ENCODE measurements at places on chromosomes 5 and 9.

DNA sequence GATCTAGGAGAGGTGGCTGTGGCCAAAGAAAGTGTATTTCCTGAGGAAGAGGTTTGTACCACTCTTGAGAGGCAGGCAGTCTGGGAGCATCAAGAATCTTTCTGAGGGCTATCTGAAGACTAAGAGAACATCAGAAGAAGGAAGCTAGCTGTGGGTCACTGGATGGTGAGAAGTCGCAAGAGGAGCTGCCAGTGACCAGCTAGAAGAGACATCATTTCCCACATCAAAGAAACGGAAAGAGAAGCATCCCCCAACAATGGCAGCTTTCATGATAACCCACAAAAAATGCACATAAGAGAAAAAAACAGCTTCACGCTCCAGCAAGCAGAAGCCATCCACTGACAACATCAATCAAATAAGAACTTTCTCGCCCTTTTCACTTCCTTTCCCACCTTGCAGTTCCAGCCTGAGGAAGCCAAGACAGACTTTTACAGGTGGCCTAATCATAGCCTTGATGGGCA is 25.0 kb upstream of the CEP78 start:
- DNase-seq, result no peak

DNA sequence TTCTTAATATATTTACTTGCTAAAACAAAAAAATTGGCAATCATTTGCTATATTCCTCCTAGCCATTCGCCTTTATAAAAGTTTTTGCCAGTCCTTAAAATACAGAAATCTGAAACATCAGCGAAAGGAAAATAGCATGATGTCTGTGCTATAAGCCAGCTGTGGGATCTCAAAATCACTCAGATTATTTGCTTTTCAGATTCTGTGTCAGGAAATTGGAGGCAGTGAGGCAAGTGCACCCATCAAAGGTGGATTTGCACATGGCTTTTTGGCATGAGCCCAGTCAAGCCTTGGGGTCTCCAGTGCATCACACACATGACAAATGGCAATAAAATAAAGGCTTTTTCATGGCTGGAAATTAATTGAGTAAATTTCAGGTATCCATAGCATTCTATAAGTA is 196.8 kb upstream of the DAPK1 start:
- DNase-seq, result no peak

- no peak for DNase-seq
Observed at GRCh38 chr5:100762108-100762507, 141.0 kb downstream of the ST8SIA4 start.

DNA sequence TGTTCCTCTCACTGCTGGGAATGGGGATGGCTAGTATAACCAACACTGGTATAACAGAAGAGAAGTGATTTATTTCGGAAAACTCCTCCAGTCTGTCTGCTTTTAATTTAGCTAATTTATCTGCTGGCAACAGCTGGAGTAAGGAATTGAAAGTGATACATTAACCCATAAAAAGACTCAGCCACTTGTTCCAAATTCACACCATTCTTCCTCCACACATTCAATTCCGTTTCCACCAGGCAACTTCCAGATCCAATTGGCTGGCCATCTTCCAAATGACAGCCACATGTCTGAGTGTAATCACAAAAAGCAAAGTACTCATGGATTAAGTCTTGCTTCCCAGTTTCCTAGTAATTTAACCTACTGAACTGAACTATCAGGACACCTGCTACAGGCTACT is 77.1 kb upstream of the RETREG1 start:
- DNase-seq, result no peak

GRCh38 chr5:168179192-168179593 is 112.3 kb upstream of the WWC1 start:
- DNase-seq, result peak; percentile 20

- DNase-seq, result no peak
Observed at GRCh38 chr9:7226007-7226640, 468.4 kb downstream of the KDM4C start.

DNA sequence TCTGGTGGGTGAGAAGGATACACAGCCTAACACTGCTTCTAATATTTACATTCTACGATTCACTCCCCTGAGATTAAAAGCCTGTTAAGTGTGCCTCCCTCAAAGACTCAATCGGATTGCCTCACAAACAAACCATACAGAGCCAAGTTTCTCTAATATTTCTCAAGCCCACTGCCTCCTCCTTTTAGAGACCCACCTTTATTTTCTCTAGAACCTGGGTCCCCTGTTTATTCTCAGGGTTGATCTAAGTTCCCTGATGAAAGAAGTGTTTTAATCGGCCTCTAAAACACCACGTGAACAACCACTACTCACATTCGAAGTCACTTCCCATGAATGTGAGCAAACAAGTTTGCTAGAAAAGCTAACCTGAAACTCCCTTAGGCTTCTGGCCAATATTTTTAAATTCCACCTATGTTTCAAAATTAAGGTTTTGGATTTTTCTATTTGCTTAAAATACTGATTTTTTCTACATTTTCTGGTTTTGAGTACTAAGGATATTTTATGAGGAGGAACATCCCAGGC is 76.5 kb downstream of the GLIS3 start:
- no peak for DNase-seq

DNA sequence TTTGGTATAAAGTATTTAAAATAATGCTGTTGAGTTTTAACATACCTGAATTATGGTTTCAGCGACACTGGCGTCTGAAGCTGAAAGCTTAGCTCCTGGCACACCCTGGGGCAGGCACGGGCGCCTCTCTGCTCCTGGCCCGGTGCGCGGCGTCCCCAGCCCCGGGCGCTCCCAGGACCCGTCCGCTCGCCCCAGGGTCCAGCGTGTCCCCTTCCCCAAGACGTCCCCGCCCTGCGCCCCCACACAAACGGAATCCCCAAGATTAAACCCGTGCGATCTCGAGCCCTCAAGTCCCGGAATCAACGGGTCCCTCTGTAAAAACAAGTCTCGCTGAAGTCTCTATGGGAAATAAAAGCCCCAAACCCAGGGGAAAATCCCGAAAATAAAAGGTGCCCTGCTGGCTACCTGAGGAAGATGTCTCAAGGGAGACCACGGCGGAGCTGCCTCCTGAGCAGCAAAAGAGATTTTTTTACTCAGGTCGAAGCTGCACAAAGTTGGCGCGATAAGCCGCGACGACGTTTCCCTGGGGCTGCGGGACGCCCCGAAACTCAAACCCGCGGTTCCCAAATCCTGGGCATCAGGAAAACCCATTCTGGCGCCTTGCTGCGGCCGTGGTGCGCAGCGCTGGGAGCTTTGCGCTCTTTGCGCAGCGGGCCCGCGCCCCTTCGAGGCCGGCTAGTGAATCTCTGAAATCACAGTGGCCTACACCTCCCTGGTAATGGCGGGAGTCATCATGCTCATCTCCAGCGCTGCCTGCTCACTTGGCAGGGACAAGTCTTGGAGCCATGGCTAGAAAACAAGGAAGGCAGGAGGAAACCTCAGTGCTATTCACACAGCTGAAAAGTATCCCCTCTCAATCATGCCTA is 6.3 kb upstream of the IFNA8 start:
- no peak for DNase-seq

DNA sequence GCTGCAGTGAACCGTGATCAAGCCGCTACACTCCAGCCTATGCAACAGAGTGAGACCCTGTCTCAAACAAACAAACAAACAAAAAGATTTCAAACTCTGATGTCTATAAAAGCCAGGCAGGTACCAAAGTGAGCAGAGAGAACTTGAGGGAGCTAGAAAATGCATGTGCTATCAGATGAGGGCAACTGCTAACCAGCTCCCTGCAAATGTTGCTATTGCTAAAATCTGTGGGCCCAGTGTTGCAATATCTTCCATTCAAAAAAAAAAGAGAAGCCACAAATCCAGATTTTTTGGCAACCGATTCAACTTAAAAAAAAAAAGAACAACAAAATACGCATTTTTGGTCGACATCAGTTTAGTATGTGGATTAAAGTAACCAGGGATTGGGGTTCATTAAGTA is 5.5 kb downstream of the UBE2D2 start:
- DNase-seq, result no peak

GRCh38 chr5:53631251-53631650 is 70.8 kb downstream of the NDUFS4 start:
- no peak for DNase-seq

- DNase-seq, result no peak
Observed at GRCh38 chr9:79237861-79238260, 333.9 kb upstream of the TLE4 start.

DNA sequence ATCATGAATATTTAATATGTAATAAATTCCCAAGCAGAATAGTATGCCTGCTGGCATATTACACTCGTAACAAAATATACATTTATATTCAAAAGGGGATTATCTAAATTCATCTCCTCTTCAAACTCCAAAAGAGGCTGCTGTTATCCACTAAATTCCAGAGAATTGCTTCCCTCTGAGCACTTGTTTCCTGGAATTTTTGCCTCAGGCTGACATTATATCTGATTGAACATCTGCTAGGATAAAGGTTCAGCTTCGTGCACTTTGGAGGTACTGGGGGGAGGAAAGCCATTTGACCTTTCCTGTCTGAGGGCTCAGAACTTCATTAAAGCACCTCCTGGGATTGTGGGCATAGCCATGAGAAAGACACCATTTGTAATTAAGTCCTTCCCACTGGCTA is 4.3 kb upstream of the HAPLN1 start:
- peak; percentile 64 for DNase-seq

DNA sequence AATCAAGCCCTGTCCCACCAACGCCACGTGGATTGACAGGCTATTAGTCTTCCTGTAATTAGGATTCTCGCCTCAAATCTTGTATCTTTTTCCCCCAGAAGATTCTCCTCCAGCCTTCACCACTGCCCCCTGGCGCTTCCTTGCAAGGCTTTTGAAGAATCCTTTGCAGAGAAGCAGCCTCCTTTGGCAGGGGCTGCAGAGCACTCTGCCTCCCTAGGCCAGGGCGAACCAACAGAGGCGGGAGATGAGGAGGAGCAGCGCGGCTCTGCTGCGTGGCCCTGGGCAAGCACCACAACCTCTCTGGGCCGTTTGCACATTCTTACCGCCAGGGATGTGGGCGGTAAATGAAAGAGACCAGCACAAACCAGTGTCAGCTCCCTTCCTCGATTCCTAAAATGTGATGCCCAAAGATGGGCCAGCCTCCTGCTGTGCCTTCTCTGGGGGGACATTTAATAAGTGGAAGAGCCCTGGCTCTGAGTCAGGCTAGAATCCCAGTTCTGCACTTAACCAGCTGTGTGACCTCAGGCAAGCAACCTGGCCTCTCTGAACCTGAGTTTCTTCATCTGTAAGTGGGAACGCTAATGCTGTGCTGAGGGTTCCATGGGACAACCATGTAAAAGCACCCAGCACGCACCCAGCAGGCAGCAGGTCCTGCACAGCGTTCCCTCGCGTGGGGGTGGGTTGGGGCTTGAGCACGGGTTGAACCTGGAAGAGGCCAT is 128.6 kb downstream of the KCNIP1 start:
- DNase-seq, result no peak

DNA sequence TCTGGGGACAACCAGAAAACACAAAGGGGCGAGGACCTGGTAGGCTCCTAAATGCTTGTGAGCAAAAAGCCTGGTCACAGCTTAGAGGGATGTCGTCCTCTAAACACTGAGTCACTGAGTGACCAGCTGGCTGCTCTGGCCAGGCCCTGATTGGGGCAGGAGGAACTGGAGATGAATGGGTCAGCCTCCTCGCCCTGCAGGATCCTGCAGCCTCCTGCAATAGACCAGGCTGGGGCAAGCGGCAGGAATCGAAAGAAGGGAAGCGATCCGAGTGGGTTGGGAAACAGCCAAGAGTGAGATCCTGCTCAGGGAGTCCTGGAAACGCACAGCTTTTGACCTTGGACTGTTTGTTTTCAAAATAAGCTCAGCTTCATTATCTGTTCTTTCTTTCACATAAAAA is 34.1 kb upstream of the MSX2 start:
- DNase-seq, result peak; percentile 63

DNA sequence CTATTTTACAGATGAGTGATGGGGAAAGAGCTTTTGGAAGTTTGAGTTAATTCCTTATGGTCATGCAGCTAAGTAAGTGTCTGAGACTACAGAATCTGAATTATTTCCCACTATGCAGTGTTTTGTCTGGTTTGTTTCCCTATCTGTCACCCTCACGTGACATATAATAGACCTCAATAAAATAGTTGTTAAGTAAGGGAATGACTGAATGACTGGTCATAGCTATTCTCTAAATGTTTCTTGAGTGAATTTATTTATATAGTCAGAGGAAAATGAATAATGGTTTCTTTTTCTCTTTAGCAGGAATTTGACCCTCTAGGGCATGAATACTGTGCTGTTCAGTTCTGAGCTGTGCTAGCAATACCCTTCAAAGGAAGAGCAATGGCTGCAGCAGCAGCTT is 10.3 kb downstream of the TRIM32 start:
- DNase-seq, result peak; percentile 61

GRCh38 chr9:75896193-75896592 is 5.7 kb downstream of the PCSK5 start:
- no peak for DNase-seq

- no peak for DNase-seq
Observed at GRCh38 chr9:89542401-89543021, 44.6 kb upstream of the SEMA4D start.

DNA sequence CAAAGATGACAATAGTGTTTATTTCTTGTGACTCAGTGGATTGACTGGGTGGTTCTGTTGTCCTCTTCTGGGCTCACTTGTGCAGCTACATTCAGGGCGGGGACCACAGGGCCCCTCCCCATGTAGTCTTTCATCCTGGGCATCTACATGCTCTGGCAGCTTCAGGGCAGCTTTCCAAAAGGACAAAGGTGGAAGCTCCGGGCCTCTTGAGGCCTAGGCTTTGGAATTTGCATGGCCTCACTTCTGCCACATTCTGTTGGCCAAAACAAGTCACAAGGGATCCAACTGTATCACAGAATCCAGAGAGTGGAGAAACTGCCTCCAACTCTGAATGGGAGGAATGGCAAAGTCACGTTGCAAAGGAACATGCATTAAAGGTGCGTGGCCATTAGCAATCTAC is 64.3 kb downstream of the ARHGAP26 start:
- DNase-seq, result no peak

DNA sequence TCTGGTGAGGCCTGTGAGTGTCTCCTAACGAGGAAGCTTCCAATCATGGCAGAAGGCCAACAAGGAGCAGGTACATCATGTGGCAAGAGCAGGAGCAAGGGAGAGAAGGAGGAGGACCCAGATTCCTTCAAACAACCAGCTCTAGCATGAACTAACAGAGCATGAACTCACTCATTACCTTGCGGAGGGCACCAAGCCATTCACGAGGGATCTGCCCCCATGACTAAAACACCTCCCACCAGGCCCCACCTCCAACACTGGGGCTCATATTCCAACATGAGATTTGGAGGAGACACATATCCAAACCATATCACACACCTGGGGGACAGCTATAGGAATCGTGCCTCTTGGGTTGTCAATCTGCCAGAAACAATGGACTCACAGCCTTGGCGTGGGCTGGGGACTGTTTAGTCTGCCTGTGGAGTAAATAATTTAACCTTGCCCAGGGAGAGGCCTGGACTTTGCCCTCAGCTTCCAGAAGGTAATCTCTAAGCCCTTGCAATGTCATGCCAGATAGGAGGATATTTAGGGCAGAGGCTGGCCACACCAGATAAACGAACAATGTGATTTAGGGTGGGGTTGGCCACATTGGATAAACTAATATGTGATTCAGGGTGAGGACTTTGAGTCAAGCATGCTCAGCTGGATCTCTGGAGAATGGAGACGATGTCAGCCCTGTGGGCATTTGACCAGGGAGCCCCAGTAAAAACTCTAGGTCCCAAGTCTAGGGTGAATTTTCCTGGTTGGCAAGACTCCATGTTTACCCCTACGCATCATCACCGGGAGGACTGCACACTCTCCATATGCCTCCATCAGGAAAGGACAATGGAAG is 13.6 kb upstream of the VDAC1 start:
- peak; percentile 71 for DNase-seq

- DNase-seq, result peak; percentile 7
Observed at GRCh38 chr9:27351438-27351837, 54.5 kb upstream of the EQTN start.

- DNase-seq, result no peak
Observed at GRCh38 chr5:113205807-113206206, 229.0 kb downstream of the TSSK1B start.

- no peak for DNase-seq
Observed at GRCh38 chr5:116476897-116477537, 97.6 kb downstream of the SEMA6A start.
